ENCODE measurements at places on chromosomes 4 and X. TPM values are rescaled to one million over a fixed set of nuclear protein-coding genes. Genes with fewer than 3 reads are reported as not detected.

Gene CFAP47
- 21.0 TPM for total RNA-seq

Gene OTUD4
- 101 TPM for total RNA-seq

Gene FABP2
- total RNA-seq, result not detected

Gene MEPE
- total RNA-seq, result not detected

Gene TMEM47
- total RNA-seq, result 16.7 TPM

Gene SPANXA1
- not detected for total RNA-seq

Gene KLHL13
- 7.9 TPM for total RNA-seq

Gene RNF4
- total RNA-seq, result 54.7 TPM

Gene TMEM35A
- total RNA-seq, result 6.4 TPM

Gene CENPVL1
- not detected for total RNA-seq

Gene ITGB1BP2
- 2.7 TPM for total RNA-seq

Gene TMEM128
- 31.3 TPM for total RNA-seq

Gene MAGEA11
- total RNA-seq, result not detected

Gene G3BP2
- total RNA-seq, result 112 TPM

Gene F8A2
- not detected for total RNA-seq

Gene ITIH6
- not detected for total RNA-seq

Gene SMPX
- not detected for total RNA-seq

Gene SOWAHB
- total RNA-seq, result 2.0 TPM

Gene PAGE5
- not detected for total RNA-seq

Gene MTNR1A
- total RNA-seq, result 0.51 TPM

Gene CYLC1
- total RNA-seq, result not detected

Gene TCEANC
- 6.7 TPM for total RNA-seq

Gene CLNK
- not detected for total RNA-seq

Gene GDI1
- total RNA-seq, result 64.0 TPM

Gene PRDM8
- total RNA-seq, result 5.0 TPM

Gene SYP
- 5.6 TPM for total RNA-seq

Gene PNMA6A
- 3.6 TPM for total RNA-seq

Gene LETM1
- 47.1 TPM for total RNA-seq

Gene S100P
- 34.2 TPM for total RNA-seq

Gene MAGIX
- total RNA-seq, result 7.3 TPM

Gene LRIT3
- 0.26 TPM for total RNA-seq

Gene UCP1
- total RNA-seq, result 0.34 TPM

Data from lung (tissue), 17 donors.